ENCODE measurements at places on chromosomes 2 and 18.

DNA sequence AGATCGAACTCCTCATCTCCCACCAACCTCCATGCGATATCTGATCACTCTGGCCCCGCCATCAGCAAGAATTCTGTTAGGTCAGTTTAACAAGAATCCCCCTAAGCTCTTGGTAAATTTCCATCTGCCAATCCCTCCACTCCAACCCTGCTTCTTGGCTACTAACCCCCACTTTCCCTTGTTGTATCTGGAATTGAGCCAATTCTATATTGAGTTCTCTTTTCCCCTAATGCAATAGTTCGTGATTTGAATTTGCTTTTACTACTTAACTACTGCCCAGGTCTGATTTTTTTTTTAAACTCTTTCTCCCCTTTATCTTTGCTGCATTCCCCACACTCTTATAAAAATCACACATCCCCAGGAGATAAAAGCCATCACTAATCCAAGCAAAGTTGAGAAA, 159.3 kb upstream of the STK17B start:
- DNase-seq, result no peak

- no peak for DNase-seq
Observed at GRCh38 chr2:16079637-16080036, 139.3 kb downstream of the MYCN start.

GRCh38 chr18:10285283-10285640, 169.2 kb upstream of the APCDD1 start:
- DNase-seq, result no peak

DNA sequence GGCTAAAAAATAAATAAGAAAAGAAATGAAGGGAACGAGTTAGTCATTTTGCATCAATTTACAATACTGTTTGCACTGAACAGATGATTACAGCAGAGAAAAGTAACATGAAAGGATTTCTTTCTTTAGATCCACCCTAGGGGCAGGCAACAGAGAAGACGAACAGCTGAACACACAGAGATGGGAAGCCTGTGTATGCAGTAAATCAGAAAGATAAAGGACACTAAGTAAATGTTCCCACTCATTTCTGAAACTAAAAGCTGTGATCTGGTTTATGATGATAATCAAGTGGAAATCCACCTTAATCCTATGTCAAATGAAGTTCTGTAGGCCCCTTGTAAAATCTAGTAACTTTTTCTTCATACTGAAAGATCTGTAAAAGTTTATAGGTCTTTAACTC, 54.2 kb downstream of the AKAIN1 start:
- no peak for DNase-seq

- no peak for DNase-seq
Observed at GRCh38 chr2:216348756-216349308, 23.5 kb downstream of the MARCHF4 start.

DNA sequence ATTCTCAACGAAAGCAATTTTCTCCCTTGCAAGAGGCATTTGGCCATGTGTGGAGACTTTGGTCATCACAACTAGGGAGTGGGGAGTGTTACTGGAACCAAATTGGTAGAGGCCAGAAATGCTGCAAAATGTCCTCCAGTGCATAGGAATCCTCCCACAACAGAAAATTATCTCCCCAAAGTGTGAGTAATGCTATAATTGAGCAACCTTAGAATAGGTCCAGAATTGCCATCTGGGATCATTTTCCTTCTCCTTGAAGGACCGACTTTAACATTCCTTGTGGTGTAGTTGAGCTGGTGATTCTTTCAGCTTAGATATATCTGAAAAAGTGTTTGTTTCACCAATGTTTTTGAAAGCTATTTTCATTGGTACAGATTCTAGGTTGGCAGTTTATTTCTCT, 111.2 kb upstream of the SMIM21 start:
- DNase-seq, result no peak

- no peak for DNase-seq
Observed at GRCh38 chr2:104321116-104321795, 532.7 kb upstream of the POU3F3 start.

- DNase-seq, result no peak
Observed at GRCh38 chr2:140650825-140651224, 1480.0 kb downstream of the LRP1B start.

DNA sequence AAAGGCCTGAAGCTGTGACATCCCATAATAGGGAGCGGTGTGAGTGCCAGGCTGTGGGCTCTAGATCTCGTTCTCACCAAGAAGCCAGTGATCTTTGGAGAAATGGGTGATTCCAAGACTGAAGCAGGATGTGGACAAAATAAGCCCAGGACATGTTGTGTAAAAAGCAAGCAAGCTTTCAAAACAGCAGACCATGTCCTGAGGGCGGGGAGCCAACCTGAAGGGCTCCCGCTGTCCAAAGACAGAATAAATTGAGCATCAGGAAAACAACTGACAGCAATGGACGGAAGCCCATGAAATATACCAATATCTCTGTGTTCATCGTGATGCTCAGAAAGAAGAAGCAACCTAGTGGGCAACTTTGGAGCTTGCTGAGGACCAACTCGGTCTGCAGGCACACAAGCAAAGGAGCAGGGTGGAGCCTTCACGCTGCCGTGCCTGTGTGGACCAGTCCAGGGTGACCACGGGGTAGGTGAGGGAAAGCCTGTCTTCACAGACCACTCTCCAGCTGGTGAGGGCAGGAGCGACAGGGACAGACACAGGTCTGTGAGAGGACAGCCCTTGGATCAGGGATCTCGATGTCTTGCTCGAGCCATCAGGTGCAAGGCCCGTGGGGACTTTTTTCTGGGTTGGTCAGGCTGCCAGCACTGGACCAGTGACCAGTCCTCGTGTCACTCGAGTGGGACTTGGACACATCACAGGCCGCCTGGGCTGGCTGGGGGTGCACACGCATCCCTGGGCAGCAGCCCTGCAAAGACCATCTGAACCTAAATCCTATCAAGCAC, 21.5 kb downstream of the MTERF4 start:
- DNase-seq, result no peak

- no peak for DNase-seq
Observed at GRCh38 chr2:107027810-107028209, 141.8 kb upstream of the ST6GAL2 start.

DNA sequence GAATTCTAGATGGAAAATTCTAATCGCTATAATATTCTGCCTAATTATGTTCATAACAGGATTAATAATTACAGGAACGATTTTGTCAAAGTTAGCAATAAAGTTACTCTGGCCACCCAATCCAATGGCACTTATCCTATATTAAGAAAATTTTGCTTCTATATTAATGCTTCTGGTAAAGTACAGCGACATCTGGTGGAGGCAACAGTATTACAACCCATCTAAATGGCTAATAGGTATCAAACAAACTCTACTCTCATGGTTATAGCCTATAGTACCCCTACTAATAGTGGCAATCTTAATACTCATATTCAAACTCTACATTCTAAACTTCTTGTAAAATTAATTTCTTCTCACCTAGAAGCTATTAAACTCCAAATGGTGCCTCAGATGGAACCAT, 1084.7 kb upstream of the LRRTM1 start:
- no peak for DNase-seq

DNA sequence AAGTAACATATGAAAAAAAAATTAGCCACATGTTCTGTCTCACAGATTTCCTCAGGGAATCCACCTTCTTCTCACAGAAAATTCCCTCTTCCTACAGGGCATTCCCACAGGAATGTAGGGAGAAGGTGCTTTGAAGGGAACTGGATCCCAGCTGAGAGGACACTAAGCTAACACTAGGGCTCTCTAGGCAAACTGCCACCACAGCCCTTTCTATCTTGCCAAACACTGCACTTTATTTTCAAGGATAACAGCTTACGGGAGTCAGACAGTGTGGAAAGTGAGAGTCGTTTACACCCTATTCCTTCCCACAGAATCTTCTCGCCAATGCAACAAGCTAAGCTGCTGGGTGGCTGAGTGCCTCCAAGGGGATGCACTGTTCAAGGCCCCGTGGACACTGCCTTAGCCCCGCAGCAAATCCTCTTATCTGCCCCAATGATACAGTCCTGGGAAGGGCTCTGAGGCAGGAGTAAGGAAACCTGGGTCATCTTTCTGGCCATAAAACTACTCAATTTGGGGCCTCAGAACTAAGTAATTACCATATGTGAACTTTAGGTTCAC, 76.9 kb downstream of the CCDC93 start:
- DNase-seq, result no peak

- DNase-seq, result no peak
Observed at GRCh38 chr2:2901384-2902345, 476.0 kb downstream of the EIPR1 start.

- DNase-seq, result no peak
Observed at GRCh38 chr2:182359990-182360662, 66.7 kb downstream of the PDE1A start.

GRCh38 chr2:121345887-121346286, 60.9 kb upstream of the TFCP2L1 start:
- no peak for DNase-seq

GRCh38 chr2:32627441-32627813, 423 bp upstream of the TTC27 start:
- no peak for DNase-seq

- no peak for DNase-seq
Observed at GRCh38 chr2:48530033-48530811, at the start of gene STON1. STON1 (plus strand) TSS chr2:48530154; CDS start chr2:48580634, 50,480 bp downstream.

- no peak for DNase-seq
Observed at GRCh38 chr2:97732436-97733340, 19.3 kb downstream of the ZAP70 start.

DNA sequence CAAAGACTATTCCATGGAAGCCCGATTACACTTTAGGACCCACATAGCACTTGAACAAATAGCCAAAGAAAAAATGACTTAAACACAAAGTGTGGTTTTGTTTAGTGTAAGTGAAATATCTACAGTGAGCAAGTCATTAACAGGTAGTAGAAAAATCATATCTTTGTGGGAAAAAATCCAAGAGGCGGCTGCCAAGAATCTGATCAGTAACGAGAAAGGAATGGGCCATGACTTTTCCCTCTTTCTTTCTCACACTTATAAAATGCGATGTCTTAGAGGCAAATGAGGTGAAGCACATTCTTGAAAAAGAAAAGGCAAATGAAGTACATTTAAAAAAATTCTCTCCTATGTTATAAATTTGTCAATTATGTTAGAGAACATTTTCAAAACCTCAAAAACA, 12.9 kb upstream of the GEMIN6 start:
- no peak for DNase-seq

DNA sequence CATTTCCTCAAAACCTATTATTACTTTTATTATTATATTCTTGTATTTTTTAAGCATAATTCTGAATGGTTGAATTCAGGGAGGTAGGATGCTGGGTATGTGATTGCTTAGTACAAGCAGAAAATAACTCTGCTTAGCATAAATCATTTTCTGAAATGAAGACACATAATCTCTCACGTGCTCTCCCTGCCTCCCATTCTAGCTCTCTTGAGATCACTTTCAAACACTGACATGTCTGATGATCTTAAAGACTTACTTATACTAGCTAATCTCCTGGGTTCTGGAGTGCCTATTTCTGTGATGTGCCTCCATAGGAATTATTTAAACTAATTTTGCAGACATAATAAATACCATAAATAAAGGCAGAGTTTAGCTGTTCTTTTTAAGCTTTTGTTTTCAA, 1136.0 kb downstream of the SUCLG1 start:
- DNase-seq, result no peak

- no peak for DNase-seq
Observed at GRCh38 chr2:146748046-146748445, 1096.8 kb upstream of the ACVR2A start.

- DNase-seq, result no peak
Observed at GRCh38 chr2:54103454-54104314, 11.7 kb upstream of the ACYP2 start.

- DNase-seq, result no peak
Observed at GRCh38 chr18:72783530-72783929, 84.3 kb downstream of the NETO1 start.

- no peak for DNase-seq
Observed at GRCh38 chr2:11750917-11751316, 4.5 kb downstream of the LPIN1 start.

DNA sequence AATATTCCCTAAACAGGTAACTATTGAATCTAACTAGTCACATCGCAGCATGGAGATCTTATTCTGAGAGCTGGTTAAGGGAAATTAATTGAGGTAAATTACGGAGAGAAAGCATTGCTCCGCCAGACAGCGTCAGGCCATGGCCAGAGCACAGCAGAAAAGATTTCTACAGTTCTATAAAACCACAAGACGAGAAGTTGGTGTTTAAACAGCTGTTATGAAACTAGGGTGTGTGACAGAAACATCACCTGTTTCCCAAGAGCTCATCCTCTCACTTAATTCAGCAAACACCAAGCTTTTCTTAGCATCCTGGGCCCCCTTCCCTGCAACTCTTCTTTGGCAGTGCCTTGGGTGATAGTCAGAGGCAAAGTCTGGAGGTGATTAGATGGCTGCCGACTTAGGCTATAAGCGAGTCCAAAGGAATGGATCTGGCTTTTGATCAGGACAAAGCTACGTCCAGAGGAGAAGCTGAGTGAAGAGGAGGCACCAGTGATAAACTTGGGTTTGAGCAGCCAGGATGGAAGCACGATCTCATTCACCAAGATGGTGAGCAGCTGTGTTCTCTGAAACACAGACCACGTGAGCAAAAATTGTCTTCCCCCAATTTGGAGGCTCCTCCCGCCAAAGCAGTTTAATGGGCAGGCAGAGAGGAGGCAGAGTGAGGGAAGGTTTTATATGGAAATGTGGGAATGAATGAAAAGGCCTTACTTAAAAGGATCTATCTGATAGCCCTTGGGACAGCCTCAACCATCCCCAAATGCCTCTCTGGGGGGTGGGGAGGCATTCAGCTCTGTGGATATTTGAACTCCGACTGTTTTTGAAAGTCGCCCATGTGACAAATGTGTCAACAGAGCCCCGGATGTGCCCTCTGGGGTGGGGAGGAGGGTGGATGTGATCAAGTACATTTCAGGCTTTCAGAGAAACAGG, 57.8 kb downstream of the PKDCC start:
- DNase-seq, result peak; percentile 72

- DNase-seq, result no peak
Observed at GRCh38 chr2:11357428-11357972, 13.1 kb upstream of the ROCK2 start.

DNA sequence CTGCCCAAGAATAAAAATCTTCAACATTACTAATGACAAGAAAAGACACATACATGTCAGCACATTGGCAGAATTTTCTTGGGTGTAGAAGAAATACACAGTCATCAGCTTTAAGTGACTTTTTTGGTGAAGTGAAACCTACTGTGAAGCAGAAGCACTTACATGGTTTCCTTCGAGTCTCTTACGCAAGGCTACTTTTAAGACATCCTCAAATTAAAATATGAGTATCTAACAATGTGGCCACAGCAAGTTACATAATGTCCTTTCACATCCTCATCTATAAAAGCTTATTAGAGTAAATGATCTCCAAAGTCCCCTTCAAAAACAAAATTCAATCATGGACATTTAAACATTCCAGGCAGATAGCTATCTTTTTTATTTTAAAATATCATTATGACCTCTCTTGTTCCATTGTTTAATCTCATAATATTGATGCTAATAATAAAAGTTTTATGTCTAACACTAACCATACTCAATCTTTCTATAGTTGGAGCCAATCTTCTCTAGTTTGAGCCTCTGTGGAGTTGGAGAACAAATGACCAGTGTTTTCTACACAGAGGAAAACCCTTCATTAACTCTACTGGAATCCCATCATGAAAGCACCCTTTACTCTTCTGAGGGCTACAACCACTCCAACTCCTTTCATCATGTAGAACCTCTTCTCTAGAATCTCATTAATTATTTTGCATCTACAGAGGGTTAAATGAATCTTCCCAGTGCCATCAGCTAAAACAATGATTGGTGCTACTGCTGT, 182.2 kb upstream of the ZFP36L2 start:
- no peak for DNase-seq

Measured in activated naive CD4-positive, alpha-beta T cell (primary cell).